ENCODE measurements at places on chromosomes 7 and 10. TPM values are rescaled to one million over a fixed set of nuclear protein-coding genes. Genes with fewer than 3 reads are reported as not detected.

LHFPL3 gene
- total RNA-seq, result not detected

GRCh38 chr10:132851451-132851850 is 65.5 kb upstream of the NKX6-2 start:
- peaks cover 13% of the 10 kb centered on the region for H3K4me1 ChIP-seq
- H3K27me3 ChIP-seq, result peaks cover 9% of the 10 kb centered on the region
- DNase-seq, result no peak
- no peak overlapping the region for H3K27ac ChIP-seq
- no peaks in the 10 kb centered on the region for H3K36me3 ChIP-seq
- H3K4me3 ChIP-seq, result peak overlapping the region; percentile 16

GRCh38 chr7:131057794-131058070 is 269.9 kb upstream of the MKLN1 start:
- peak overlapping the region; percentile 84 for H3K4me3 ChIP-seq
- H3K27ac ChIP-seq, result peak overlapping the region; percentile 97
- peaks cover 83% of the 10 kb centered on the region for H3K4me1 ChIP-seq
- DNase-seq, result no peak
- H3K27me3 ChIP-seq, result no peaks in the 10 kb centered on the region

DNA sequence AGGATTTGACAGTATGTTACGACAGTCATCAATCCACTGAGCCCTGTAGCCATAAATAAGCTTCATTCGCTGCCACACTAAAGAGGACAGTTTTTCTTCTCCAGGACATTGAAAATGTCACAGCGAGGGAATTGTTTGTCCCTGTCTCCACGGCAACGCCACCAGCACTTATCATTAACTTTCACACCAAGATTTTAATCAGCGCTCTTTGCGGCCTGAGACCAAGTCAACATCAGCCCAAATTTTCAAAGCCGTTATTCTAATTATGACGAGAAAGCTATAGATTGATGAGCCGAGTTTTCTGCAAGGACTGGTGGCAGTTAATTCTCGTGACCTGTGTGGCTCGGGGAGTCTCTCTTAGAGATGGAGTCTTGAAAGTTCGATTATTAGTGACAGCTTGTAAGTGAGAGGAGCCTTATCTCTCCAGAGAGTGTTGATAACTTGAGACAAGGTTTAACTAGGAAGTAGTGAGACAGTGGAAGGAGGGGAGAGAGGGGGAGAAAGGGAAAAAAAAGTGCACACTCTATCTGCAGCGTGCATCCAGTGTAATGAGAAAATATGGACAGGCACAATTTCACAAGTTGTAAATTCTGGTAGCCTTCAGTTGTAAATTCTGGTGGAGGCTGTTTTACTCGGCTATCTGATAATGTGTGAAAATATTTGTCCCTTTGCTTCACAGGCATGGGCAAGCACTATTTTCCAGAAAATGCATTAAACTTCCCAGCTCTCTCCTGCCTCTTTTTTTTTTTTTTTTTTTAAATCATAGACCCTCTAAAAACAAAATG is 473.3 kb downstream of the LRMDA start:
- DNase-seq, result no peak
- H3K4me3 ChIP-seq, result no peak overlapping the region
- H3K27me3 ChIP-seq, result peaks cover 5% of the 10 kb centered on the region
- H3K36me3 ChIP-seq, result no peaks in the 10 kb centered on the region
- H3K4me1 ChIP-seq, result no peaks in the 10 kb centered on the region
- no peak overlapping the region for H3K27ac ChIP-seq

GRCh38 chr10:113958631-113959382 is 84.9 kb upstream of the ADRB1 start:
- peaks cover 41% of the 10 kb centered on the region for H3K4me1 ChIP-seq
- no peak overlapping the region for H3K27ac ChIP-seq
- H3K27me3 ChIP-seq, result peaks cover 12% of the 10 kb centered on the region
- no peak for DNase-seq

CAV2 gene
- not detected for total RNA-seq

GRCh38 chr10:61115897-61116296 is 171.9 kb upstream of the RHOBTB1 start:
- H3K4me1 ChIP-seq, result no peaks in the 10 kb centered on the region
- H3K36me3 ChIP-seq, result no peaks in the 10 kb centered on the region
- H3K27ac ChIP-seq, result no peak overlapping the region
- H3K4me3 ChIP-seq, result no peak overlapping the region
- no peaks in the 10 kb centered on the region for H3K27me3 ChIP-seq

GRCh38 chr7:90320801-90321494 is at the start of gene FAM237B:
TSS of gene FAM237B (minus strand) at chr7:90321304. CDS start at chr7:90319748, 1,556 bp downstream.
- H3K4me1 ChIP-seq, result peaks cover 11% of the 10 kb centered on the region
- H3K36me3 ChIP-seq, result no peaks in the 10 kb centered on the region

- H3K4me3 ChIP-seq, result peak overlapping the region; percentile 93
- DNase-seq, result peak; percentile 70
- H3K4me1 ChIP-seq, result peaks cover 34% of the 10 kb centered on the region
- no peaks in the 10 kb centered on the region for H3K27me3 ChIP-seq
- peak overlapping the region; percentile 66 for H3K27ac ChIP-seq
Measured at GRCh38 chr7:105387508-105388355, 989 bp downstream of the SRPK2 start.

DNA sequence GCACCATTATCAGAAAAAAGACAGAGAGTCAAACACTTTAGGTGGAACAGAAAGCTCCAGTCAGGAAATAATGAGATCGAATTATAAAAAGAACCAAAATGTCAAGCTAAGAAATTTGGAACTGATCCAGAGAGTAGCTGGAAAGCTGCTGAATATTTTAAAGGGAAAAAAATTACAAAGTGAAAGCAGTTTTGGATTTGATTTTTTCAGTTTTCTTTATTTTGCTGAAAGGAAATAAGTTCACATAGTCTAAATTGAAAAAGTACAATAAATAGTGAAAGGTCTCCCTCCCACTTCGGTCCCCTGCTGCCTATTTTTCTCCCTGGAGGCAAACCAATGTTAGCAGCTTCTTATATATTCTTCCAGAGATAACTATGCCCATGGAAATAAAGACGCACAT is 11.3 kb upstream of the TOMM7 start:
- no peaks in the 10 kb centered on the region for H3K4me1 ChIP-seq
- H3K27ac ChIP-seq, result no peak overlapping the region
- no peak for DNase-seq
- H3K4me3 ChIP-seq, result no peak overlapping the region
- peaks cover 13% of the 10 kb centered on the region for H3K27me3 ChIP-seq

Data from naive thymus-derived CD8-positive, alpha-beta T cell (primary cell).